ENCODE measurements at places on chromosomes 11 and 22.

- no peak overlapping the region for H3K27ac ChIP-seq
- DNase-seq = no peak
- H3K4me3 ChIP-seq = no peak overlapping the region
- no peaks in the 10 kb centered on the region for H3K4me1 ChIP-seq
- no peaks in the 10 kb centered on the region for H3K27me3 ChIP-seq
- no peaks in the 10 kb centered on the region for H3K36me3 ChIP-seq
Measured at GRCh38 chr11:6301096-6301495, 19.2 kb downstream of the CAVIN3 start.

- H3K4me1 ChIP-seq = no peaks in the 10 kb centered on the region
- H3K36me3 ChIP-seq = no peaks in the 10 kb centered on the region
- H3K27me3 ChIP-seq = no peaks in the 10 kb centered on the region
- no peak overlapping the region for H3K27ac ChIP-seq
Measured at GRCh38 chr11:23836981-23837380, 659.9 kb upstream of the LUZP2 start.

DNA sequence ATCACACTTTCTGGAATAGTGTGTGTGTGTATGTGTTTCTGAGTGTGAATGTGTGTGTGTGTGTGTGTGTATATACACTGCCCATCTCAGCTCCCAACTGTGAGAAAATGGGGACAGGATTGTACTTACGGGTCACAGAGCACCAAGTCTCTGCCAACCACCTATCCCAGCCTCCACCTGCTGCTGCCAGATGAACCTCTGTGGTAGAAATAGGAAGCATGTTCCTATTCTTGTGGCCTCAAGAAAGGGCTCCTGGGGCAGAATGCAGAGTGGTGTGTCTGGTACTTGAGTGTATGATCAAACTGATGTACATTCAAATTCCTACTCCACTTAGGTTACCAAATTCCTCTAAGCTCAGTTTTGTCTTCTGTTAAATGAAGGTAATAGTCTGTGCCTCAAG is 14.6 kb downstream of the UBASH3B start:
- no peaks in the 10 kb centered on the region for H3K36me3 ChIP-seq
- H3K4me1 ChIP-seq = no peaks in the 10 kb centered on the region
- H3K27ac ChIP-seq = no peak overlapping the region
- no peak for DNase-seq
- no peak overlapping the region for H3K4me3 ChIP-seq

GRCh38 chr22:39170825-39171622 is 18.5 kb upstream of the CBX7 start:
- peaks cover 57% of the 10 kb centered on the region for H3K4me1 ChIP-seq
- peak overlapping the region; percentile 21 for H3K27ac ChIP-seq
- H3K36me3 ChIP-seq = no peaks in the 10 kb centered on the region
- H3K27me3 ChIP-seq = no peaks in the 10 kb centered on the region

GRCh38 chr11:112525844-112526590 is 265.4 kb upstream of the PLET1 start:
- no peaks in the 10 kb centered on the region for H3K36me3 ChIP-seq
- H3K27ac ChIP-seq = no peak overlapping the region
- no peak for DNase-seq
- H3K4me1 ChIP-seq = no peaks in the 10 kb centered on the region
- H3K4me3 ChIP-seq = no peak overlapping the region
- no peaks in the 10 kb centered on the region for H3K27me3 ChIP-seq
